RCC 7860 (cell line): ENCODE measurements at places on chromosomes 16 and 17.
A peak's percentile ranks its signal among the peaks of the same experiment; 100 is the strongest.

DNA sequence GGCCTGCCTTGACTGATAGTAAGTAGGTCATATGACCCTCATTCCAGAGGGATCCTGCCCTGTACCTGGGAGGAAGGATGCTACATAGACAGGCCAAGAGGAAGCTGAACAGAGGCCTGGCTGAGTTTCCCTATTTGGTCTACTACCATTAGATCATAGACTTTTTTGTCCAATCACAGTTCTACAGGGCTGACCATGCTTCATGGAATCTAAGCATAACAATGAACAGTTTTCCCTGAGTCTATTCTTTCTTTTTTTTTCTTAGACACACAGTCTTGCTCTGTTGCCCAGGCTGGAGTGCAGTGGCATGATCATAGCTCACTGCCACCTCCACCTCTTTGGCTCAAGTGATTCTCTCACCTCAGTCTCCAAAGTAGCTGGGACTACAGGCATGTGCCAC is 3.9 kb downstream of the GPR179 start:
- no peak for DNase-seq

- DNase-seq, result peak; percentile 55
These were observed 65.2 kb downstream of the PIPOX start for GRCh38 chr17:29107933-29108822.

- DNase-seq, result no peak
These were observed 18.3 kb upstream of the RASD1 start for GRCh38 chr17:17514361-17514992.

DNA sequence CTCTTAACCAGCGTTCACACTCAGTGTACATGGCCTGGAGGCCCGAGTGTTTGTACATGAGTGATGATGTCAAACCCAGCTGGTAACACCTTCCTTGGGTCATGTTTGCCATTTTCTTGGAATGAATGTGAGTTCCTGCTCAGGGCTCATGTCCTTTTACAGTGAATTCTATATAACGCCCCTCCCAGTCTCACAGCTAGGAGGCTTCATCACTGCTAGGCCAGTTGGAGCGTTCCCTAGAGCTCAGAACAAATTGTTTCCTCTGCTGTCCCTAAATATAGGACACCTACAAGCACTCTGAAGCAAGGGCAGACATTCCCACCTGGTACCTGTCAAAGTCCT is 5.5 kb downstream of the TIMM22 start:
- DNase-seq, result no peak

DNA sequence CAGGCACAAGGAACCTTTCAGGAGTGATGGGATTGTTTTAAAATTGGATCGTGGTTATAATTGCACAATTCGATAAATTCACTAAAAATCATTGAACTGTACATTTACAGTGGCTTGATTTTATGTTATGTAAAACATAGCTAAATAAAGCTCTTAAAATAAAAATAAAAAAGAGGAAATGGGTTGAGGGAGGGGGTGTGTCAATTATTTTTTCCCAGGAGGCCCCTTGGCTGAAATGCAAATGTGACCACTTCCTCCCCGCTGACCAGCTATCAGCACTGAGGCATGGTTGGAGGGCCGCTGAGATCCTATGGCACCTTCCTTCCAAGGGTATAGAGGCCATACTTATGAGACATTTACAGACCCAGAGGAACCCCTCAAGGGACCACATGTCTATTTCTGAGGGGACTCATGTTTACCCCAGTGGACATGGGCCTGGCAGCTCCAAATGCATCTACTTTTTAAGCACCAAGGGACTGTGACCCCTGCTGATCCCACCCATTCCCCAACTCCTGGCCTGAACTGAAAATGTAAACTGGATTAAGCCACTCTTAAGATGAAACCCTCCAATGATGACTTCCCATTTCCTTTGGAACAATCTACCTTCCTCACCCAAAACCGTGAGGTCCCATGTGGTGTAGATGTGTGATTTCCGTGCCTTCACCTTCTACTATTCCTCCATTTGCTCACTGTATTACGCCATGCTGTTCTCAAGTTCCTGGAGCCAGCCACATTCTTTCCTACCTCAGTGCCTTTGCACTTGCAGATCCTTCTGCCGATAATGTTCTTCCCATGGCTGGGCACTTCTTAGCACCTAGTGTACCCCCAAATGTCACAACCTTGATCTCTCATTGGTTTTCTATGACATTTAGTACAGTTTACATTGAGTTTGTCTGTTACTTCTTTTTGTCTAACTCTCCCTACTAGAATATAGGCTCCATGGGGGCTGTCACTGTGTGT is 2.8 kb upstream of the IL21R start:
- DNase-seq, result no peak
